Hair follicle dermal papilla cell (primary cell): ENCODE measurements at places on chromosomes 3 and 15. TPM values are rescaled to one million over a fixed set of nuclear protein-coding genes. Genes with fewer than 3 reads are reported as not detected.

CCR1 gene
- 0.49 and 0.81 TPM in 2 replicates for total RNA-seq

MYL3 gene
- total RNA-seq, result 2.3 and 9.2 TPM in 2 replicates

LMLN gene
- total RNA-seq, result 6.6 and 11.2 TPM in 2 replicates

VGLL3 gene
- 495 and 584 TPM in 2 replicates for total RNA-seq

MON1A gene
- total RNA-seq, result 15.4 and 18.3 TPM in 2 replicates

ADAMTSL3 gene
- total RNA-seq, result not detected in 2 replicates

STRIT1 gene
- not detected in 2 replicates for total RNA-seq

CHRD gene
- 0.36 and 0.65 TPM in 2 replicates for total RNA-seq

MESP2 gene
- 0.12 and 0.32 TPM in 2 replicates for total RNA-seq

CELF6 gene
- total RNA-seq, result 0.16 and 0.36 TPM in 2 replicates

ISL2 gene
- total RNA-seq, result 0.12 TPM in 1 of 2 replicates, not detected in the other

AGTR1 gene
- 37.2 and 42.3 TPM in 2 replicates for total RNA-seq

PLA2G4F gene
- total RNA-seq, result not detected in 2 replicates

GOLGA6L4 gene
- 1.3 and 1.5 TPM in 2 replicates for total RNA-seq

ABHD17C gene
- 8.9 and 14.5 TPM in 2 replicates for total RNA-seq

NRG4 gene
- not detected in 2 replicates for total RNA-seq

CADPS gene
- 6.9 and 7.0 TPM in 2 replicates for total RNA-seq

AADACL2 gene
- total RNA-seq, result not detected in 2 replicates

COL6A5 gene
- under 0.01 and 0.97 TPM in 2 replicates for total RNA-seq

CACNA1D gene
- total RNA-seq, result 0.97 and 2.3 TPM in 2 replicates

FOXB1 gene
- total RNA-seq, result not detected in 2 replicates

MCF2L2 gene
- 0.32 and 0.36 TPM in 2 replicates for total RNA-seq

RHOV gene
- 0.16 and 0.24 TPM in 2 replicates for total RNA-seq

GOLGA8S gene
- total RNA-seq, result not detected in 2 replicates

GALNT15 gene
- total RNA-seq, result 8.3 and 9.4 TPM in 2 replicates

CYP1A2 gene
- not detected in 2 replicates for total RNA-seq

LYSMD2 gene
- 5.4 and 7.5 TPM in 2 replicates for total RNA-seq

SLC30A4 gene
- 14.2 and 16.1 TPM in 2 replicates for total RNA-seq

TTC21A gene
- 5.2 and 7.2 TPM in 2 replicates for total RNA-seq

LIPH gene
- 0.65 TPM in 1 of 2 replicates, not detected in the other for total RNA-seq
